ENCODE measurements at places on chromosomes 13 and 19. TPM values are rescaled to one million over a fixed set of nuclear protein-coding genes. Genes with fewer than 3 reads are reported as not detected.
A peak's percentile ranks its signal among the peaks of the same experiment; 100 is the strongest.

DNA sequence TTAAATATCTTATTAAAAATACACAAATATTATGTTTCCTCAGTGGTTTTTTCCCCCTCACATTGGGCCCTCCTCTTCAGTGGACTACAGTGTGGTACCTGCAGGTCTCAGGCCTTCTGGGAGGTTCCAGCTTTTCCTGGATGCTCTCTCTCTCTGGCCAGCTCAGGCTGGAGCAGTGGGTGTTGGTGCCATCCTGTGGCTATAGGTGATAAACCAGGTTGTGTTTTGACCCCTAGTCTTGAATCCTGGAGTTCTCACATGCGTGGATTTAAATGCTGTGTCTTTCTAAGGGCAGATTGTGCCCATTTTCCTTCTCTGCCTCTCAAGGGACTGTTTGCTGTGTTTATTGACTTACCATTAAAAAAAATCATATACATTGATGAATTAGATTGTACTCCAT, 41.2 kb upstream of the ZNF527 start:
- H3K4me3 ChIP-seq, result no peak overlapping the region
- peaks cover 4% of the 10 kb centered on the region for H3K36me3 ChIP-seq
- no peak for DNase-seq

Gene CERS1
- polyA plus RNA-seq, result not detected

Gene ATXN8OS
- not detected for polyA plus RNA-seq

Gene CYP2A6
- polyA plus RNA-seq, result not detected

DNA sequence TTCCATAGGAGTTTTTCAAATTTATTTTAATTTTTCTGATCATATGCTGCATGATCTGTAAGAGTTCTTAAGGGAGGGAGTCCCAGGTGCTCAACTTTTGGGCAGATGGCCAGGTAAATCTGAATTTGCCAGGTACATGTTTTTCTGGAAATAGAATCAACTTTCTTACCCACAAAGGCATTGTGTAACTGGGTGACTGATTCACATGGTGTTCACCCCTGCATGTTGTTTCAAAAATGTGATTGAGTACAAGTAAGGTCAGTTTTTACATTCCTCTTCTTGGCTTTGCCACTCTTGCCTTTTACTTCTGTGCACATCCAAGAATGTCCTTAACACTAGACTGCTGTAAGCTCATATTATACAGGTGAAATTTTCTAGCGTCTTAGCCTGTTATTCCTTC, 30.4 kb downstream of the RB1 start:
- no peak overlapping the region for H3K4me3 ChIP-seq
- no peak for DNase-seq
- no peaks in the 10 kb centered on the region for H3K4me1 ChIP-seq
- H3K27ac ChIP-seq, result no peak overlapping the region
- H3K36me3 ChIP-seq, result no peaks in the 10 kb centered on the region
- H3K27me3 ChIP-seq, result no peaks in the 10 kb centered on the region

GRCh38 chr19:1475751-1476437, 3.1 kb downstream of the C19orf25 start:
- H3K27ac ChIP-seq, result no peak overlapping the region
- H3K4me1 ChIP-seq, result peaks cover 6% of the 10 kb centered on the region
- H3K4me3 ChIP-seq, result no peak overlapping the region

Gene IZUMO1
- polyA plus RNA-seq, result not detected

DNA sequence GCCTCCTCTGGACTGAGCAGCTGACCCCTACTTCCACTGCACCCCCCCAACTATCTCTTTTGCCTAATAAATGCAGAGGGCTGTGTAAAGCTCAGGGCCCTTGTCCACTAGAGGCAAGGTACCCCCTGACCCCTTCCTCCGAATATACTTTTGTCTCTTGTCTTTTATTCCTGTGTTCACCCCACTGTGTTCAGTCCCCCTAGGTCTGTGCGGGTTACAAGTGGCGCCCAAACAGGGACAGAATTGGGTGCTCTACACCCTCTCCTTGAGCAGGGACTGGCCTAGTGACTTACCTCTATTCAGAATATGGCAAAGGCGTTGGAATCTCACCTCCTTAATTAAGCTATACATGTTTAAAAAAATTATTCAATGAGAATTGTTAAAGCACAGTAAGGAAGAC, 15.0 kb downstream of the ZNF350 start:
- H3K27ac ChIP-seq, result no peak overlapping the region
- peaks cover 10% of the 10 kb centered on the region for H3K36me3 ChIP-seq
- no peaks in the 10 kb centered on the region for H3K27me3 ChIP-seq

Gene SOX1
- polyA plus RNA-seq, result not detected

Gene TIMM13
- polyA plus RNA-seq, result 205 TPM

DNA sequence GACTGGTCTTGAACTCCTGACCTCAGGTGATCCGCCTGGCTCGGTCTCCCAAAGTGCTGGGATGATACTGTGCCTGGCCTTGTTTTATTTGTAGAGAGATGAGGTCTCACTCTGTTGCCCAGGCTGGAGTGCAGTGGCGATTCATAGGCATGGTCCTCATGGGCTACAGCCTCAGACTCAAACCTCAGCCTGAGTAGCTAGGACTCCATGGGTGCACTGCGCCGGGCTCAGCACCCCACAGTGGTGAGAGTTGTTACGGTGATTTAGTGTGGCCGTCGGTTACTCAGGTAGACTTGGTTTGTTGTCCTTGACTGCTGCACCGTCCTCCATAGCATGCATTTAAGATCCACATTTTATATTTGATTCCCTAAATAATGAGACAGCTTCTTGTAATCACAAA, 80.7 kb downstream of the SLC6A16 start:
- no peak for DNase-seq
- H3K27me3 ChIP-seq, result no peaks in the 10 kb centered on the region
- H3K4me3 ChIP-seq, result no peak overlapping the region
- H3K27ac ChIP-seq, result no peak overlapping the region
- H3K4me1 ChIP-seq, result no peaks in the 10 kb centered on the region
- no peaks in the 10 kb centered on the region for H3K36me3 ChIP-seq

DNA sequence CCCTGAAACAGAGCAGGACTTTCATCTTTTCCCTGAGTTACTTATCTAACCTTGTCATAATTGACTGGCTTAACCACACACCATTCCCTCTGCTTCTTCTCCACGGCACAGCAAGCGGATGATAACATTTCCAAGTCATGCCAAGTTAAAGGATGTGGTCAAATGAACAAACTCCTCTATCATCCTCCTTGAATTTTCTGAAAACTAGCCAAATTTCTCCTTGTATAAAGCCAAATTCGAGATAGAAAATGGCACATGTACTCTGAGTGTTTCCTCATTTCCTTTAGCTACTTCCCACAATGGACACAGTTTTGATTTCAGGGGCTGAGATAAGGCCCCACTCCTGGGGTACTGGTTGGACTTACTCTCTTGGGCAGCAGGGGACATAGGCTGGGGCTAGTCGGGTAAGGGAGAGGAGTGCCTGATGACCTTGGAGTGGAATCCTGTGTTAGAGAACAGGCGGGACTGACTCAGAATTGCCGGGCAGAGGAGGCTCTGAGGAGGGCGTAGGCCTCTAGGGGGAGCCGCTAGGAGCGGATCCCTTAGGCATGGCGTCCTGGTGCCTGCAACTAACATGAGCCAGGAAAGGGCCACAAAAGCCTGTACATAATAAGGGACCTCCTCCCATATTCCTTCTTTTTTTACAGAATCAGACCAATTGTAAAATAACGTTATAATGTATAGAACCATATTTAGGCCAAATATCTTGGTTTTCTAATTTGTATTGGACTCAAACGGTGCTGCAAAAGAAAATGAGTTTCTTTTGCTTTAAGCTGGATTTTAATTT, 20.3 kb upstream of the TMTC4 start:
- DNase-seq, result no peak
- H3K27ac ChIP-seq, result no peak overlapping the region
- H3K4me3 ChIP-seq, result no peak overlapping the region
- no peaks in the 10 kb centered on the region for H3K27me3 ChIP-seq
- no peaks in the 10 kb centered on the region for H3K36me3 ChIP-seq
- no peaks in the 10 kb centered on the region for H3K4me1 ChIP-seq

DNA sequence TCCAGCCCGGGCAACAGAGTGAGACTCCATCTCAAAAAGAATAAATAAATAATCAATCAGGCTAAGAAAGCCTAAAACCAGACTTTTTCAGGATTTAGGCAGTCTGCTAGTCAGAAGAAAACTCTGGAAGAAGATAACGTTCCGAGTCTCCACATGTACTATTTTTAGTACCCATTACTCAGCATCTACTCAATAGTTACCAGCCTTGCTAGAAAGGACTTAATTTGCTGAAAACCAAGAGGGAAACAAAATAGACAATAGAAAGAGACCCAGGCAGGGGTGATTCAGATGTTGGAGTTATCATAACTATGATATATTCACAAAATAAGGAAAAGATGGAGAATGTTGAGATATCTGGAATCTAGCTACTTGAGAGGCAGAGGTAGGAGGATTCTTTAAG, 3.6 kb upstream of the LIN7B start:
- H3K36me3 ChIP-seq, result peaks cover 7% of the 10 kb centered on the region
- H3K27me3 ChIP-seq, result no peaks in the 10 kb centered on the region
- no peak for DNase-seq
- H3K4me1 ChIP-seq, result peaks cover 4% of the 10 kb centered on the region
- no peak overlapping the region for H3K27ac ChIP-seq
- H3K4me3 ChIP-seq, result no peak overlapping the region

DNA sequence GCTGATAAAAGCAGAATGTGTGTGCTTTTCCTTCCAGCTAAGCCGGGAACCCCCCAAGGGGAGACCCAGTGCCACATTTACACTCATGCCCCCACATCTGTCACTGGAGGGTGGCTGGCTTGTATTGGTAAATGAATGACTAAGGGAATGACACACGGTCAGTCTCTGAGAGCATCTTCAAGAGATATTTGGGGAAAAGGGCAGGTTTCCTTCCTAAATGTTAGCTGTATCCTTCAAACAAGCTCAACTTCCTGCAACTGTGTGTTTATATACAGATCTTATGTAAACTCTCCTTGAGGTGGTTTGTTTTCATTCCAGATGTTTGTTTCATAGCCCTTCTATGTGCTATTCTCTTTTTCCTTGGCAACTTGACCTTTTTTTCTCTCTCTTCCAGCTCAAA, 192.6 kb downstream of the COL4A1 start:
- no peak for DNase-seq
- no peak overlapping the region for H3K27ac ChIP-seq
- no peaks in the 10 kb centered on the region for H3K4me1 ChIP-seq

DNA sequence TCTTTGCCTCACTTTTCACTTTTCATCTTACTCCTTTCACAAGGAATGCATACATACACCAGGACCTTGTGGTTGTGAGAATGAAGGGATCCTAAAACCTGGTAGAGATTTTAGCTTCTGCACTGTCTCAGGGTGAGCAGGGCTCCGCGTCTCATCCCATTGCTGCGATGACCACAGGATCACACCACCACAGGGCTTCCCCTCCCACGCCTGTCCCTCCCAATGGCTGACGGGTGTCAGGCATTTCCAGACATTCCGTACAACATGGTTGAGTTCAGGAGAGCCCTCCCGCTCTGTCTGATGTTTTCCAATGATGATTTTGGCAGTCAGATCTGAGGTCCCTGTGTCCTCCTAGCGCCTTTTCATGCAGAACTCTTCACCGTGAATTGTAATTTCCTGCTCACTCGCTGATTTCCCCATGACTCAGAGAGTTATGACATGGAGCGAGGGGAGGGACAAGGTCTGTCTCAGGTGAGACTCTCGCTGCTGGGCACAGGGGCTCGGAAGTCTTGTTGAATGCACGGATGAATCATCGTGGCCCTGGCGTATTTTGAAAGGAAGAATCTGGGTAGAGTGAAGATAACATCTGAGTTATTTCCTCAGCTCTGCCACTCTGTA, 102.8 kb downstream of the TEX29 start:
- no peak overlapping the region for H3K27ac ChIP-seq
- no peaks in the 10 kb centered on the region for H3K27me3 ChIP-seq
- H3K36me3 ChIP-seq, result no peaks in the 10 kb centered on the region
- DNase-seq, result no peak
- no peak overlapping the region for H3K4me3 ChIP-seq
- H3K4me1 ChIP-seq, result no peaks in the 10 kb centered on the region

DNA sequence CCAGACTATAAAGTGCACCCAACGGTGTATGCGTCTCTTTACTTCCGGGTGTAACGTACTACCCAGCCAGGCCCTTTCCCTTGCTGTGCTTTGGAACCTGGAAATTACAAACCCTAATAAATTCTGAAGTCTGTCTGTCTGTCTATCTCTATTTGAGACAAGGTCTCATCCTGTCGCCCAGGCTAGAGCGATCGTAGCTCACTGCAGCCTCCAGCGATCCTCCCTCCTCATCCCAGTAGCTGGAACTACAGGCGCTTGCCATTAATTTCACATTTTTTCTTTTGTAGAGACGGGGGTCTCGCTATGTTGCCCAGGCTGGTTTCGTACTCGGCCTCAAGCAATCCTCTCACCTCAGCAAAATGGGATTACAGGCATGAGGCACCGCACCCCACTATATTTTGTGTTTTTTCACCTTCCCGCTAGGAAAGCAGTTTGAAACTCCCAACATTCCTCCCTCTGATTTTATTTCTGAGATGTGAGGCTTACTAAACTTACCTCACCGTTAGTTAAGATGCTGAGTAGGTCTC, 469 bp upstream of the RNF6 start:
- H3K4me3 ChIP-seq, result peak overlapping the region; percentile 86
- H3K36me3 ChIP-seq, result no peaks in the 10 kb centered on the region
- H3K27me3 ChIP-seq, result no peaks in the 10 kb centered on the region
- peaks cover 4% of the 10 kb centered on the region for H3K4me1 ChIP-seq
- peak overlapping the region; percentile 99 for H3K27ac ChIP-seq

Gene TRIM13
- 20.7 TPM for polyA plus RNA-seq

- no peak for DNase-seq
- H3K36me3 ChIP-seq, result peaks cover 25% of the 10 kb centered on the region
- H3K27me3 ChIP-seq, result no peaks in the 10 kb centered on the region
- no peaks in the 10 kb centered on the region for H3K4me1 ChIP-seq
- H3K4me3 ChIP-seq, result no peak overlapping the region
Observed at GRCh38 chr19:33094436-33095067, 13.6 kb downstream of the GPATCH1 start.

DNA sequence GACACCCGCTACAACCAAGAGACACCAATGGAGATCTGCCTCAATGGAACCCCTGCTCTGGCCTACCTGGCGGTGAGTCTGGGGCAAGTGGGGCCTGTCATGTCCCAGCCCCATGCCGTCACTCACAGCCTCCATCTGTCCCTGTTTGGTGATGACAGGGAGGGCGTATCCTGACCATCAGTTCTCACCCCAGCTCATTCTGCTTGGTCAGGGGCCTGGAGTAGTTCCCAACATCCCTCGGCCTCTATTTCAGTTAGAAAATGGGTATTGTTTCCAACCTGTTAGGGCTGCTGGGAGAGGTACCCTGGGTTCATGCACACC, 18.2 kb downstream of the HIPK4 start:
- H3K4me3 ChIP-seq, result no peak overlapping the region
- no peaks in the 10 kb centered on the region for H3K4me1 ChIP-seq
- no peak for DNase-seq
- no peak overlapping the region for H3K27ac ChIP-seq

Measured in GM12878 (cell line).